ENCODE measurements at places on chromosomes 7 and 10. TPM values are rescaled to one million over a fixed set of nuclear protein-coding genes. Genes with fewer than 3 reads are reported as not detected.

Gene CALML3
- not detected for total RNA-seq

Gene UTF1
- not detected for total RNA-seq

Gene TBXAS1
- total RNA-seq: 9.8 TPM

Gene GLI3
- 11.7 TPM for total RNA-seq

Gene FOXP2
- total RNA-seq: 53.2 TPM

Gene NUTM2D
- 3.4 TPM for total RNA-seq

Gene SPDYE11
- not detected for total RNA-seq

Gene ANKRD1
- not detected for total RNA-seq

Gene PHF14
- 50.7 TPM for total RNA-seq

Gene UFSP1
- 8.7 TPM for total RNA-seq

Gene NACAD
- 14.1 TPM for total RNA-seq

Gene ASZ1
- not detected for total RNA-seq

Gene TLX1
- total RNA-seq: not detected

Gene TDRD1
- total RNA-seq: 0.11 TPM

Gene APBB1IP
- 4.4 TPM for total RNA-seq

Gene RNF148
- 2.8 TPM for total RNA-seq

Gene SLC29A4
- 6.3 TPM for total RNA-seq

Gene TMEM140
- total RNA-seq: 13.0 TPM

Measured in esophagus muscularis mucosa (tissue), 4 donors.